ENCODE measurements at places on chromosomes 13 and 19.

GRCh38 chr13:39835253-39835652, 179.8 kb downstream of the COG6 start:
- DNase-seq = no peak

- no peak for DNase-seq
Observed at GRCh38 chr13:99237981-99238662, 20.1 kb downstream of the GPR18 start.

DNA sequence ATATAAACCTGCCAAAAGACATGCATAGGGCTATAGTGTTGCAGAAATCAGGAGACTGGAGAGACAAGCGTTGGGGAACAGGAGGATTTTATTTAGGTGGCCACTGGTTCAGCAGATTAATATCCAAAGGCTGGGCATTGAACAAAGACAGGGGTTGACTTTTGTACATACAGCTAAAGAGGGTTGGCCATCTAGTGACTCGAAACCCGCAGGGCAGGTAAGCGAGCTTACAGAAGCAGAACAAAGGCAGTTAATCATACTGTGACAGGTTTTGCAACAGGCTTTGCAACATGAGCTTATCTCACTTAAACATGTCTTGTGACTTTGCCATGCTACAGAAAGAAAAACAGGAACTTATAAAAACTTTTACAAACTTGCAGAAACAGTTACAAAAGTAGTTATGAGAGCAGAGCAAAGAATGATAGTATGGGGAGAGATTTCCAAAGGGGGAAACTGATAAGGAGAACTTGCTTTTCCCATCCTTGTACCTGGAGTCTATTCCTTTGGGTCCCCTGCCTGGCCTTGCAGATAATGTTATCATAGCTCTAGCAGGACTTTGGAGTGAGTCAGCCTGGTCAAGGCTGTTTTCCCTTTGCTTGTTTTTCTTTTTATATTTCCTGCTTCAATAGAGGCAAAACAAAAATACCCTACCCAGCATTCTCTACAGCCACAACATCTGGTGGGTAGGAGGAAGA, 234.2 kb downstream of the PCDH17 start:
- no peak for DNase-seq

- no peak for DNase-seq
Observed at GRCh38 chr19:17005000-17005399, 21.6 kb downstream of the CPAMD8 start.

- no peak for DNase-seq
Observed at GRCh38 chr13:78121459-78122348, 203.1 kb upstream of the EDNRB start.

DNA sequence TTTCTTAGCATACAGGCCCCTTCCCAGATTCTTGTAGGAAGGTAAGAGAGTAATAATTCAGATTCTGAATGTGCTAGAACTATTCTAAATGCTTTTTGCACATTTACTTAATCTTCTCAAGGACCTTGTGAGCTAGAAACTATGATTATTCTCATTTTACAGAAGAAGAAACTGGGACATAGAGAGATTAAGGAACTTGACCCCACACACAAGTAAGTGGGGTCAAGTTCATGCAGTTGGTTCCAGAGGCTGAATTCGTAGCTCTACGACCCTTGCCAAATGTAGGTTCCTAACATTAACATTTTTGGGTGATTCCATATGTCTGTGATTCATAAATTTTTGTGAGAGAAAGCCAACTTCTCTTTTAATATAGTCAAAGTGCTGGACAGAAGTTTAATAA, 238.1 kb downstream of the LACC1 start:
- DNase-seq = no peak

DNA sequence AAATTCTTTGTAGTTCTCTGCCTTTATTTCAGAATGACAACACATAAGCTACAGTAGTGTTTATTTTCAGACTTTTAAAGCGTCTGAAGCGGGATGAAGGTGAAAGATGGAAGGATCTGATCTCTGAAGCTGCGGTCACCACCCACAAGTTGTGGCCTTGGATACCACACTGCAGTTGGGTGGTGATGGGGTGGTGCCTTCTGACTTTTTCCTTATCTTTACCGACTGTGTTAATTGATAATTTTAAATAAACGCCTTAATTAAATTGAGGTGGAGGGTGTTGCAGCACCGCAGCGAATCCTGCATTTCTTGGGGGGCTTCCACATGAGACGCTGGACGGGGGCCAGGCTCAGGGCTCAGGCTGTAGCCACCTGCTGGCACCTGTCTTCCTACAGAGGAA, 1.3 kb downstream of the TFDP1 start:
- DNase-seq = peak; percentile 50

- no peak for DNase-seq
Observed at GRCh38 chr13:73998631-73999030, 135.6 kb downstream of the KLF12 start.

- DNase-seq = no peak
Observed at GRCh38 chr13:43516401-43516833, 270.4 kb downstream of the ENOX1 start.
